ENCODE measurements at places on chromosomes 2 and 18.
A peak's percentile ranks its signal among the peaks of the same experiment; 100 is the strongest.

DNA sequence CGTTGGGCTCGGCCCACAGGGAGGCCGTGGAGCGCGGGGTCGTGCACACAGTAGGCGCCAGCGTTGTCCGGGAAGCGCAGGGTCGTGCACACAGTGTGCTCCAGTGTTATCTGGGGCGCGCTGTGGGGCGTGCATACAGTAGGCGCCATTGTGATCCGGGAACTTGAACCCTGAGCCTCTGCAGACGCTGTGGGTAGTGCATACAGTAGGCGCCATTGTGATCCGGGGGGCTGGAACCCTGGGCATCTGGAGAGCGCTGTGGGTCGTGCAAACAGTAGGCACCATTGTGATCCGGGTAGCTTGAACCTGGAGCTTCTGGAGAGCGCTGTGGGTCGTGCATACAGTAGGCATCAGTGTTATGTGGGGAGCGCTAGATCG is 793 bp downstream of the ZNF236 start:
- DNase-seq: peak; percentile 6

- no peak for DNase-seq
Observed at GRCh38 chr2:229244975-229245374, 26.1 kb downstream of the PID1 start.

DNA sequence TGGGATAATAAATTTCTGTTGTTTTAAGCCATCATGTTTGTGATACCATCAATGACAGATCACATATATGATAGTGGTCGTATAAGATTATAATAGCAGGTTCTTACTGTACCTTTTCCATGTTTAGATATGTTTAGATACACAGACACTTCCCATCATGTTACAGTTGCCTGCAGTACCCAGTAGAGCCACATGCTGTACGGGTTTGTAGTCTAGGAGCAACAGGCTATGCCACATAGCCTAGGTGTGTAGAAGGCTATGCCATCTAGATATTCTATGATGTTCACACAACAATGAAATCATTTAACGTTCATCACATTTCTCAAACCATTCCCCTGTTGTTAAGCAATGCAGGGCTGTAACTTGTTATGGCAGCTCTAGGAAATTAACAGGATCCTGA is 132.9 kb upstream of the SH3BP4 start:
- DNase-seq: no peak

GRCh38 chr2:12169721-12170120 is 423.3 kb downstream of the LPIN1 start:
- peak; percentile 6 for DNase-seq

- peak; percentile 59 for DNase-seq
Observed at GRCh38 chr2:224025874-224026273, 13.2 kb downstream of the SERPINE2 start.

GRCh38 chr2:163185160-163185559 is 346.6 kb upstream of the KCNH7 start:
- no peak for DNase-seq

GRCh38 chr2:177262092-177262491 is 2.4 kb downstream of the NFE2L2 start:
- no peak for DNase-seq

- DNase-seq: no peak
Observed at GRCh38 chr2:29519338-29519925, 402.0 kb downstream of the ALK start.

GRCh38 chr2:212811036-212811805 is 272.6 kb upstream of the ERBB4 start:
- DNase-seq: no peak

DNA sequence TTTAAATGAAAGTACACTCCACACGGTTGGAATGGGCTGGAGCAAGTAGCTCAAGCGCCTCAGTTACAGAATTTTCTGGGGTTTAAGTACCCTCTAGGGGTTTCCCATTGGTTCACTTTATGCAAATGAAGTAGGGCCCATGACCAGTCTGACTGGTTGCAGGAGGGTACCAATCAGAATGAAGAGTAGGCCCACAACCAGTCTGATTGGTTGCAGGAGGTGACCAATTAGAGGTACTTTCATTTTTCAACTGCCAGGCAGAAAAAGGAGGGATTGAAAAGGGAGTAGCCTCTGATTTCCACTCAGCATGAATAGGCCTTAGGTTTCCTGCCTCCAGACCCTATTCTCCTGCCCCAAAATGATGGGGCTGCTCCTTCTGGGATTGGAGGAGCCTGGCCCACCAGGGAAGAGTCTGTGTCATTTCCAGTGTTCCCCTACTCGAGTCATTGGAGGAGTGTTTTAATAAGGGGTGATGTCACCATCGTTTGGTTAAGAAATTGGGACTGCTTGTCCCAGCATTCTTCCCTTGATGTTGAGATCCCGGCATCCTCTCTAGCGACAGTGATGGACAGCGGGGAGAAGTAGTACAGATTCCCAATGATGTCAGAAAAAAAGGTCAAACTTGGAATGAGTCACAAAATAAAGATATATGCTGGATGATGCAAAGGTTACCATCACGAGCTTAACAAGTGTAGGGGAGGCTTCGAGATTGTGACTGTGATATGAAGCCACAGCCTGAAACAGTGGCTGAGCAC is 210.4 kb downstream of the SH3BP4 start:
- DNase-seq: no peak

GRCh38 chr2:64277101-64277849 is 133.1 kb upstream of the PELI1 start:
- no peak for DNase-seq

GRCh38 chr2:174495365-174496012 is 8.7 kb upstream of the GPR155 start:
- DNase-seq: no peak

DNA sequence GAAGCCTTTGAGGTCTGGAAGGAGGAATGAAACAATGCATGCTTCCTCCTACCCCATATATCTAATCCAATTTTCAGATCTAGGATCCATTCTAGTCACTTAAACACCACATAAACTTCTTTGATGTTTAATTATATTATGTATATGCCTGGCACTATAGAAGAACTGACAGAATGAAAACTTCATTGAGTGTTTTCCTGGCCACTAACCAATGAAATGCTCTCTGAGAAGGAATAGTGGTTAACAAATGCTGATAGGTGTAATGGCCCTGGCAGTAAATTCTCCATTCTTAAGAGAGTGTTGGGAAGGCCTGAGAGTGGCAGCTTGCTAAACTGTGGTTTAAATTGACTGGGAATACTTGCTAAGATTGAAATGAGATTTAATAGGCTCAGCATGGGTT is 710.0 kb downstream of the LRRTM4 start:
- no peak for DNase-seq

GRCh38 chr2:207438414-207439126 is 91.2 kb upstream of the CREB1 start:
- no peak for DNase-seq

- no peak for DNase-seq
Observed at GRCh38 chr2:66981074-66981473, 416.1 kb upstream of the ETAA1 start.

DNA sequence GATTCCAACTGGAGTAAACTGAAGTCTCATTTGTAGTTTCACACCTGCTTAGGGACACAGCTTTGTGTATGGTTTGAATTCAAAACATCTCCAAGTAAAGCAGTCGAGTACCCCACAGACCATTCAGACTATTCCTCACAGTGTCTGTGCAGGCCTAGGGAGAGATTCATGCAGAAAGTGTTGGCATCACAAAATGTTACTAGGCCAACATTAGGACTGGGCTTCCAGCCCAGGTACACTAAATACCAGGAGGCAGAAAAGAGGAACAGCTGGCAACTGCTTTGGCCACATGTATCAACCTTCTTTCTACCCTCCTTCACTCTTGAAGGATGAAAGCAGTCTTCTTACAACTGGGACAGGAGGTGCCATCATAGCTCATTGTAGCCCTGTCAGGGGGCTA is 270.4 kb upstream of the TMEFF2 start:
- no peak for DNase-seq

DNA sequence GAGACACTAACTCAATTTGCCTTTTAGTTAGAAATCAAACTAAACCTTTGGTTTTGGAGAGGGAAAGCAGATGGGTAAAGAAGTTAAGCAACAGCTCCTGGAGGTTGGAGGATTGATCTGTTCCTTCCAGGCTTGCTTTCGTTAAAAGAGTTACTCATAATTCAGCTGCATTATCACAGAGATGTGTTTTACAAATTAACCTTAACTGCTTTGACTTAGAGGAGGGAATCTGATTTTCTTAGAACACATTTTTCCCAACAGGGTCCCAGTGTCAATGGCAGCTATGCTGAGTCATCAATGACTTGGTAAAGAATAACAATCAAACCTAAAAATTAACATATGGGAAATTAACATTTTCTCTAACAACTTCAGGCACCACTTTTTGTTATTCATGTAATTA is 113.4 kb downstream of the COPS8 start:
- no peak for DNase-seq
